ENCODE measurements at places on chromosomes 6 and 20.

DNA sequence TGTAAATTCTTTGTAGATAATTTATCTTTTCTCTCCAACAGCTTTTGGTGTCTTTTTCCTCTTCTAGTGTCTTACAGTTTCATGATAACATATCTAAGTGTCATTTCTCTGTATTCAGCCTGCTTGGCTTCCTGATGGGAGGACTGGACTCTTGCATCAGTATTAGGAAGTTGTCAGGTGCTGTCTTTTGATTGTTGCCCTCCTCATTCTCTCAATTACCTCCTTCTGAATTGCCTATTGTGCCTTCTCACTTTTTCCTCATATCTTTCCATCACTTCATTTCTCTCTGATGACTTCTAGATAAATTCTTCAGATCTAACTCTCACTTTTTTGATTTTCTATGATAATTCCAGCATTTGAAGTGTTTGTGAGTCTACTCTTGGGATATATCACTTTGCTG is 154.4 kb upstream of the MLIP start:
- H3K36me3 ChIP-seq = no peaks in the 10 kb centered on the region
- H3K27ac ChIP-seq = no peak overlapping the region
- no peak for DNase-seq
- H3K4me3 ChIP-seq = no peak overlapping the region
- H3K27me3 ChIP-seq = no peaks in the 10 kb centered on the region

GRCh38 chr6:97438011-97438671 is 155.1 kb upstream of the MMS22L start:
- H3K36me3 ChIP-seq = no peaks in the 10 kb centered on the region
- DNase-seq = no peak
- no peaks in the 10 kb centered on the region for H3K4me1 ChIP-seq
- no peak overlapping the region for H3K27ac ChIP-seq
- H3K27me3 ChIP-seq = no peaks in the 10 kb centered on the region

DNA sequence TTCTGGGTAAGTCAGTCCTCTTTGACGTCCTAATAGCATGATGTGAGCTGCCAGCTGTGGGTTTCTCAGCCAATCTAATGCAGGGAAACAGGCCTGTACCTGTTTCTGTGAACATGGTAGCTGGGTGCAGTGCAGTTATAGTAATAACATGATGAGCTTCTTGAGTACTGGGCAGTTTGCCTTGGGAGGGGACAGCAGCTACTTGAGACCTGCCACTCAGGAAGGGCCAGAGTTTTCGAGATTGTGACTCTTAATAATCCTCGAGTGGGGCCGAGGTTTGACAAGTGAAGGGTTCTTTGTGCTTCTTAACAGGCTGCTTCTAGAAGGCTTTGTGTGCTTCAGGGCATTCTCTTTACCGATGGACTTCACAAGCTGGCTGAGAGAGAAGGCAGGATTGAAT is 180.1 kb downstream of the JARID2 start:
- no peak for DNase-seq
- H3K27me3 ChIP-seq = no peaks in the 10 kb centered on the region
- H3K36me3 ChIP-seq = no peaks in the 10 kb centered on the region
- peaks cover 11% of the 10 kb centered on the region for H3K4me1 ChIP-seq
- H3K4me3 ChIP-seq = no peak overlapping the region
- H3K27ac ChIP-seq = no peak overlapping the region

DNA sequence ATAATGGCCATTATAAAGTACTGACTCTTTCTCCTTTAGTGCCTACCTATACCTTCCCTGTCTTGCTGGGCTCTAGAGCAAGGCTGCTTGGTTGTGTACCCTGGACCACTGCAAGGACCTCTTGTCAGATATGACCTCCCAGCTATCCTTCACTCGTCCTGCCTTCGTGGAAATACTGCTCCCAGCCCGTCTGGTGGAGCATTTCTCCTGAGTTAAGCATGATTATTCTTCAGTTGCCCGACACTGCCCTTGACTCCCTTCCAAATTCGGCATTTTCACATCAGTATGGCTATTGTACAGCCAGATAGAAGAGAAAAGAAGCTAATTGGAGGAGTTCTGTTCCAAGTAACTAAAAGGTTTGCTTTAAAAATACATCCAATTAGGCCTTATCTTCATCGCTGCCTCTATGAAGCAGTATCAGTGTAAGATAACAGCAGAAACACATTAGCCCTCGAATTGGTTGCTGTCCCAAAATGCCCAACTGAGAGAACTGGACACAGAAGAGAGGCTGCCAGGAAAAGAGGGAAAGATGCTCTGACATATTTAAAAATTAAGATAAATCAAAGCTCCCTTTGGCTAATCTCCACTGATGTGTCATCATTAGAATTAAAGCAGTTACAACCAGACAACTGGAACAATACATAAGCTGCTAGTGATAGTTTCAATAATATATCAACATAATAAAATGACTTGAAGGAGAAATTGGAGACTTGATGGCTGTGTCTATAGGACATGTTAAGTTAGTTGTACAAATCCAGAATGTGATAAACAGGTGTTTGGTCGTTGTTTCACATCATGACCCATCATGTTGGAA is 54.4 kb downstream of the OPRM1 start:
- no peak overlapping the region for H3K4me3 ChIP-seq
- H3K36me3 ChIP-seq = no peaks in the 10 kb centered on the region
- no peaks in the 10 kb centered on the region for H3K4me1 ChIP-seq
- no peaks in the 10 kb centered on the region for H3K27me3 ChIP-seq
- DNase-seq = no peak
- no peak overlapping the region for H3K27ac ChIP-seq

GRCh38 chr6:137261761-137262160 is 42.6 kb upstream of the IFNGR1 start:
- no peak for DNase-seq
- H3K36me3 ChIP-seq = no peaks in the 10 kb centered on the region
- no peak overlapping the region for H3K4me3 ChIP-seq
- H3K27ac ChIP-seq = no peak overlapping the region
- H3K4me1 ChIP-seq = peaks cover 8% of the 10 kb centered on the region
- H3K27me3 ChIP-seq = no peaks in the 10 kb centered on the region

GRCh38 chr20:55135923-55136322 is 660.5 kb downstream of the DOK5 start:
- no peak overlapping the region for H3K4me3 ChIP-seq
- H3K27me3 ChIP-seq = no peaks in the 10 kb centered on the region
- DNase-seq = no peak
- no peak overlapping the region for H3K27ac ChIP-seq

DNA sequence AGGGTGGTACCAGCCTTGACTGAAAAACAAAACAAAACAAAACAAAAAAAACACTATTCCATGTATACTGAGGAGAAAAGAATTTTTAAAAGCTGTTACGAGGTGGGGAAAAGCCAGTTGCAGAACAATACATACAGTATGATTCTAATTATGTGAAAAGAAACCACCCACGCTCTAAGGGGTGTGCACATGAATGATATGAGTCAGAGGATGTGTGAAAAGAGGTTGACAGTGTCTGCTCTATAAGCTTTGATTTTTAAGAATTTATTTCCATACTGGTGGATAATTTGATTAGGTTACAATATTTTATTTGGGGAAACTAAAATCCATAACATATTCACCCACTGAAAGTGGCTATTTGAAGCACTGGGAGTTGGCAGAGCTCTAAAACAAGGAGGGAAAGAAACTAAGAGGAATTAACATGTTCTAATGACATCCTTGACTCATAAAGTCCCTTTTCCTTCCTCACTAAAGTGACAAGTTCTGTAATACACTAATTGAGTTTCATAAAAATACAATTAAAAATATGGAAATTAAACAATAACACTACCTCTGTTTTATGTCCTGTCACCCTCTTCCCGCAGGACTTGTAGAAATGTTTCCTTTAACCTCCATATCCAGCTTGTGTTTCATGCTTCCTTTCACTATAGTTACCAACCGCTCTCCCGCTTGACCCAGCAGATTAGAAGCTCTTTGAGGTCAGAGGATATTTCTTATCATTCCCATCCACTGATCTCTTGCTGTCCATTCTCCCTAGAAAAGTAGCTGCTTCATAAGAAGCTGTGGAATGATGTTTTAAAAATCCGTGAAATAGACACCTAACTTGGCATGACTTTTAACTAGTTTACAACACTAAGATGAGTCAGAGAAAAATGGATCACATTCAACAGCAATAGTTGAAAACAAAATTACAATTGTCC is 118.6 kb upstream of the CCDC28A start:
- H3K4me1 ChIP-seq = no peaks in the 10 kb centered on the region
- H3K36me3 ChIP-seq = no peaks in the 10 kb centered on the region
- DNase-seq = no peak
- H3K27ac ChIP-seq = no peak overlapping the region

DNA sequence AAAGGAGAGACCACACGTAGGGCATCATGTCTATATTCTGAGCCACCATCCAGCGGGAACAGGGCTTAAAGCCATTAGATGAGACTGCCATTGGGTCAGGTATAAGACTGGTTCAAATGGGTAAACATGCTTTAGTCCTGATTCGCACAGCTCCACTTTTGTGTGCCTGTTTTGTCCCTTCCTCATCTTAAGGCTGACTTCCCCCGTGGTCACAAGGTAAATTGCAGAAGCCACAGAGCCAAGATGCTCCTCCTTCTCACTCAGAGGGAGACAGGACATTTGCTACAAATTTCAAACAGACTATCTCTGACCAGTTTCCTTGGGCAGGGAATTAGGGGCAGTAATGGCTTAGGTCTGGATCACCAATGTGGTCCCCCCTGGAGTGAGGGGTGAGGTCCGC is 11.4 kb upstream of the IFNGR1 start:
- H3K27me3 ChIP-seq = no peaks in the 10 kb centered on the region
- no peak overlapping the region for H3K4me3 ChIP-seq
- peak overlapping the region; percentile 2 for H3K27ac ChIP-seq
- no peak for DNase-seq
- peaks cover 28% of the 10 kb centered on the region for H3K4me1 ChIP-seq
- H3K36me3 ChIP-seq = no peaks in the 10 kb centered on the region

DNA sequence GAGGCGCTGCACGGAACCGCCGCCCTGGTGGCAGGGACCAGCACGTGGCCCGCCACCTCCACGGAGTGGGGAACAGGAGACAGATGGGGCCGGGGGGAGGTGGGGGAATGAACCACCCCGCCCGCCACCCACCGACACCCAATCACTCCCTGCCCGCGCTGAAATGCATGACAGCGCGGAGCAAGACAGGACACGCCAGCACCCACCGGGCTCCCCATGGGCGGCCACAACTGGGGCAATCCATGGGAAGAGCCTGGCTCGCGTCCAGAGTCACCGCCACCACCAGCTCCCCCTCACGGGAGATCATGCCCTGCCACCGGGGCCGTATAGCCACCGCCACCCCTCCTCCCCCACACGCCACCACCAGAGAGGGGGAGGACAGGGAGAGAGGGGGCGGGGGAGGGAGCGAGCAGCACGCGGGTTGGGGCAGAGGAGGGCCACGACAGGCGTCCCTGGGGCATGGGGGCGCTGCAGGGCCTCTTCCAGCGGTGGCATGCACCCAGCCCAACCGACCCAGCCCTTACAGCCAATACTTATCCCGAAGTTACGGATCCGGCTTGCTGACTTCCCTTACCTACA is 744.3 kb upstream of the DEFB115 start:
- no peaks in the 10 kb centered on the region for H3K4me1 ChIP-seq
- no peaks in the 10 kb centered on the region for H3K27me3 ChIP-seq
- H3K36me3 ChIP-seq = no peaks in the 10 kb centered on the region
- H3K4me3 ChIP-seq = no peak overlapping the region

DNA sequence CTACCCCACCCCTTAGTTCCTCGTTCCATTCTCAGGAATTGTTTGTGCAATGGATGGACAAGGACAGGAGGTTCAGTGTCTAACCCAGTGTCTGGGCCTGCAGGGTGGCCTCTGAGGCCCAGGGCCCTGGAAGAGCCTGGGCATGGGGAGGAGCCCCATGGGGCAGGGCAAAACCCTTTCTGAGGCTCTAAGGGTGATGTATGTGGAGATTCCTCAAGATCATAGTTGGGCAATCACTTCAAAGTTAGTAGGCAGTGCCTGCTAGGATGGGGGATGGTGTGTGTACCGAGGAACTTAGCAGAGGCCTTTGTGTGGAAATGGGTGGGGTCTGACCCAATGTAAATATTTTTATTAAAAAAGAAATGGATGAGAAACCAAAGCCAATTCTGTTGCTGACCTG is 6.7 kb upstream of the C2 start:
- no peaks in the 10 kb centered on the region for H3K36me3 ChIP-seq
- H3K27ac ChIP-seq = no peak overlapping the region
- no peak overlapping the region for H3K4me3 ChIP-seq
- DNase-seq = no peak
- no peaks in the 10 kb centered on the region for H3K27me3 ChIP-seq

- H3K27ac ChIP-seq = no peak overlapping the region
- H3K4me1 ChIP-seq = no peaks in the 10 kb centered on the region
- DNase-seq = no peak
Observed at GRCh38 chr20:61845233-61845671, 220.4 kb downstream of the TAF4 start.

- peaks cover 3% of the 10 kb centered on the region for H3K4me1 ChIP-seq
- H3K27ac ChIP-seq = no peak overlapping the region
- no peaks in the 10 kb centered on the region for H3K36me3 ChIP-seq
- H3K4me3 ChIP-seq = no peak overlapping the region
Observed at GRCh38 chr6:160999516-160999915, 7.9 kb downstream of the MAP3K4 start.

GRCh38 chr20:46260936-46261454 is 47.3 kb downstream of the CDH22 start:
- peaks cover 10% of the 10 kb centered on the region for H3K27me3 ChIP-seq
- no peak overlapping the region for H3K27ac ChIP-seq
- H3K36me3 ChIP-seq = no peaks in the 10 kb centered on the region
- H3K4me3 ChIP-seq = no peak overlapping the region
- H3K4me1 ChIP-seq = no peaks in the 10 kb centered on the region
- no peak for DNase-seq

- no peak for DNase-seq
- H3K4me3 ChIP-seq = no peak overlapping the region
- no peak overlapping the region for H3K27ac ChIP-seq
- H3K4me1 ChIP-seq = no peaks in the 10 kb centered on the region
- H3K36me3 ChIP-seq = no peaks in the 10 kb centered on the region
Observed at GRCh38 chr6:135346747-135347146, 150.8 kb downstream of the AHI1 start.

GRCh38 chr20:45038745-45039474 is 62.0 kb downstream of the KCNS1 start:
- H3K36me3 ChIP-seq = peaks cover 3% of the 10 kb centered on the region
- no peak for DNase-seq
- no peaks in the 10 kb centered on the region for H3K27me3 ChIP-seq
- H3K27ac ChIP-seq = no peak overlapping the region
- no peak overlapping the region for H3K4me3 ChIP-seq

GRCh38 chr20:2335096-2335870 is 39.5 kb downstream of the TGM3 start:
- DNase-seq = no peak
- H3K4me3 ChIP-seq = no peak overlapping the region
- no peaks in the 10 kb centered on the region for H3K27me3 ChIP-seq
- no peaks in the 10 kb centered on the region for H3K36me3 ChIP-seq
- H3K4me1 ChIP-seq = no peaks in the 10 kb centered on the region

DNA sequence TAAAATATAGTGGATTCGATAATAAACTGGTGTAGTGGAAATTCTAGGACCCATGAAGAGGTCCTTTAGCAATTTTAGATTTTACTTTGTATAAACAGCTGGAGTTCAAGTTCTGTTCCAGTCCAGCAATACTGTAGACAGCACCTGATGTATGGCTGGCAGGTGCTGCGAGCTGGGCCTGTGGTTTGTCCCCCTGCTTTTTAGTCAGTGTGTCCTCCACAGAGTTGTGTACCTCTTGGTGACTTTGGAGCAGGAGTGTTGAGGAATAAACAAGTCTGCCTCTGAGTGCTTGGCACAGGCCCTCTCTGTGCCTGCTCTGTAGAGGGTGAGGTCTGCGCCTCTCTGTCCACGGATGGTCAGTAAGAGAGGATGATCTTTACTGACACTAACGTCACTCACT is 13.8 kb downstream of the STX16 start:
- no peaks in the 10 kb centered on the region for H3K4me1 ChIP-seq
- H3K36me3 ChIP-seq = peaks cover 9% of the 10 kb centered on the region
- no peaks in the 10 kb centered on the region for H3K27me3 ChIP-seq
- no peak overlapping the region for H3K27ac ChIP-seq
- no peak overlapping the region for H3K4me3 ChIP-seq
